Smooth muscle cell of trachea (primary cell): ENCODE measurements at places on chromosomes 13 and 19. TPM values are rescaled to one million over a fixed set of nuclear protein-coding genes. Genes with fewer than 3 reads are reported as not detected.

Gene ZNF625
- total RNA-seq: 7.9 and 14.5 TPM in 2 replicates

Gene ARRDC5
- not detected in 2 replicates for total RNA-seq

Gene EFNA2
- not detected in 2 replicates for total RNA-seq

Gene KIRREL2
- total RNA-seq: not detected in 2 replicates

Gene ZNF439
- 6.9 and 7.4 TPM in 2 replicates for total RNA-seq

Gene ZNF91
- total RNA-seq: 20.8 and 21.5 TPM in 2 replicates

Gene CYP2F1
- not detected in 2 replicates for total RNA-seq

Gene FCER2
- not detected in 2 replicates for total RNA-seq

Gene GFY
- total RNA-seq: not detected in 2 replicates

Gene CYSLTR2
- not detected in 2 replicates for total RNA-seq

Gene LENG1
- 4.3 and 5.4 TPM in 2 replicates for total RNA-seq

Gene IGFL2
- total RNA-seq: not detected in 2 replicates

Gene MYO1F
- under 0.01 and 0.17 TPM in 2 replicates for total RNA-seq

Gene KLK12
- not detected in 2 replicates for total RNA-seq

Gene PLEKHF1
- 52.8 and 65.2 TPM in 2 replicates for total RNA-seq

Gene ERICH6B
- total RNA-seq: not detected in 2 replicates

Gene SLC8A2
- 0.33 TPM in 1 of 2 replicates, not detected in the other for total RNA-seq

Gene ZNF772
- 20.0 and 28.7 TPM in 2 replicates for total RNA-seq

Gene RNF225
- 0.66 TPM in 1 of 2 replicates, not detected in the other for total RNA-seq

Gene FGF22
- 0.15 TPM in 1 of 2 replicates, not detected in the other for total RNA-seq

Gene WTIP
- 13.2 and 65.0 TPM in 2 replicates for total RNA-seq

Gene TTYH1
- total RNA-seq: not detected in 2 replicates

Gene ZNF581
- total RNA-seq: 17.2 and 31.8 TPM in 2 replicates

Gene CABP5
- total RNA-seq: not detected in 2 replicates

Gene IL4I1
- total RNA-seq: 1.0 and 1.3 TPM in 2 replicates

Gene SUPT5H
- 54.5 and 81.5 TPM in 2 replicates for total RNA-seq

Gene GAS6
- 90.5 and 151 TPM in 2 replicates for total RNA-seq

Gene ZNF28
- 8.7 and 14.4 TPM in 2 replicates for total RNA-seq

Gene ZNF98
- not detected in 2 replicates for total RNA-seq

Gene CEACAM8
- not detected in 2 replicates for total RNA-seq

Gene TNFSF13B
- 5.2 and 6.6 TPM in 2 replicates for total RNA-seq

Gene TMEM255B
- total RNA-seq: 0.50 and 1.3 TPM in 2 replicates

Gene LHB
- total RNA-seq: not detected in 2 replicates

Gene ZNF66
- 0.83 and 3.5 TPM in 2 replicates for total RNA-seq

Gene ACTN4
- 345 and 354 TPM in 2 replicates for total RNA-seq
